NCI-H446 (cell line): ENCODE measurements at places on chromosomes 5 and 9.

- DNase-seq = no peak
Observed at GRCh38 chr5:6715758-6716628, 2.8 kb downstream of the TENT4A start.

DNA sequence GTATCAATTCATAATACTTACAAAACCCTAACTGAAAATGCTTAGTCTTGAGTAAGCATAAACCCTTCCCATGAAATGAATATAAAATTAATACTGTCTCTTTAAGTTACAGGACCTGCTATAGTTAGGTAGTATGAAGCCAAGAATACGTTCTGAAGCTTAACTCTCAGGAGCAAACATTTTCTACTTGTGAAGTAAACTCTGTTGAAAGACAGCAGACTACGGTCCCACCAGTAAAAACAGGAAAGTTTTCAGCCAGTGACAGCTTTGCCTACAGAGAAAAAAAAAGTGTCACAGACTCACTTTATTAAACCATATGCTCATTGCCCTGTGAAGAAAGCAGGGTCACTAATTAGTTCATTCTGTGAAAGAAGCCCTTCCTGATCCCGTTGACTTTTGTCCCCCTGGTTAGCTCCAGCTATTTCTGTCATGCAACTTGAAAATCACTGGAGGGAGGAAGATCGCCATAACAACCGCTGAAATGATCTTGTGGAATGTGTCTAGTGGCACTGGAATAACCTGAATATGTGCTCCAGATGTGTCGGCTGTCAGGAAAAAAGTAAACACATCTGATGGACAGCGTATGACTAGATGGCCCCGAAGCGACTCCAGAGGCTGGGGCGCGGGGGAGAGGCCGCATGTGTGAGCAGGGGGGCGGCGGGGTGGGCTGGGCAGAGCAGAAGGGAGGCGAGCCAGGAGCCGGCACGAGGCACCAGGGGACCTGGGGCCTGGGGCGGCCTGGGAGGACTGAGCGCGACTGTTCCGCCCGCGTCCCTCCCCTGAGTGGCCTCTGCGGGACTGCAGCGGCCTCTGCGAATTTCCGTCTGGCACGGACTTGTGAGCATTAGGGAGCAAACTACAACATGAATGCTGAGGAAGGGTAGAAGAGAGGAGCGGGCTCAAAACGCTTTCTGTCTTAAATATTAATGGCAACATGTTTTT is 41.9 kb downstream of the BNC2 start:
- DNase-seq = no peak

GRCh38 chr5:126115059-126115629 is 308.1 kb upstream of the GRAMD2B start:
- DNase-seq = no peak

- DNase-seq = no peak
Observed at GRCh38 chr5:95741458-95741857, 10.3 kb downstream of the RHOBTB3 start.

- DNase-seq = no peak
Observed at GRCh38 chr5:159021136-159021900, 78.4 kb downstream of the EBF1 start.

- DNase-seq = no peak
Observed at GRCh38 chr5:62547945-62548630, 30.5 kb upstream of the LRRC70 start.

- DNase-seq = no peak
Observed at GRCh38 chr5:119410448-119411159, 41.7 kb upstream of the HSD17B4 start.

DNA sequence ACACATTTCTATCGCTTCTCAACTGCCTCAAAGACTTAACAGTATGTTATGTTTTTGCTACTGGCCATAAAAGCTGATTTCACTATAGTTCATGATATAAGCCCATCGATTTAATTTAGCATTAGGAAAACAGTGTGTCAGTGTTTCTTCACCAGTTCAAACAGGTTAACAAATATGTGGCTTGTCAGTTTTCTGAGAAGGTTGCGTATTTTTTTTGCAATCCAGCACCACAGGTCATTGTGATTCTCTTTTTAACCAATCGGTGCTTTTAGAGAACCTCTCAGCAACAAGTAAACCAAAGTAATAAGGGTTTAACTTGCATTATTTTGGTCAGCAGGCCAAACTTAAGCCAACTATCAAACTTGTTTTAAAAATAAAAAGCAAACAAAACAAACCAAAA is 409.6 kb downstream of the NFIB start:
- DNase-seq = no peak

DNA sequence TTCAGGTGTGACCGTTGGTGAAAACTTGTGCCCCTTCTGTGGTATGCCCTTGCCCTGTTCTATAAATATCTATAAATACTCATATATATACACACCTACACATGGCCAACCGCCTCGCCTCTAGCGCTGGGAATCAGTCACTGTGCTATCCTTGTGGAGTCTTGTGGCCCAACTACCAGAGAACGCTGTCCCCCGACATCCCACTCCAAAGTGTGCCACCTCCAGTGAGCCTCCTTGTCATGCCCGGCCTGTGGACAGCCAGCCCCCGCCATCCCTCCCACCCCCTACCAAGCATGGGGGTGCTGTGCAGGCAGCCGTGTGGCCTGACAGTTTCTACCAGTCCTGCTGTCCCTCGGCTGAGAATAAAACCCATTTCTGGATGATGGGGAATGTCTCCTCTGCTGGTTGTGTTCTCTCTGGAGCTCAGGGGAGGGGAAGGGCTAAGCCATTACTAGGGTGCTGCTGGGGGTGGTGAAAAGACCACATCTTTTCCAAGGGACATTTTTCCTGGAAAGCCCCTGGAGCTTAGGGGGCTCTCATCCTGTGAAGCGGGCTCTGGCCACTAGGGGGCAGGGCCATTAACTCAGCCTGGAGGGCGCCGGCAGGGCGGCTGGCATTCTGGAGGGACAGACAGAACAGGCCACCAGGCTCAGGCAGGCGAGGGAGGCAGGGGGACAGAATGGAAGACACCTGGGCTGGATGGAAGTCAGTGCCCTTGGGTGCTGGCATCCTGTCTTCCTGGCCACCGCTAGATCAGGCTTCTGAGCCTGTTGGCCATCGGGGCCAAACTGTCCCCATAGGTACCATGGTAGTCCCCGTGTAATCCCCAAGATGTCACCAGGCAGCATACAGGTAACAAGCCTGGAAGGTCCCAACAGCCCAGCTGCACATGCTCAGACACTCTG is 20.7 kb downstream of the GOLGA2 start:
- DNase-seq = peak; percentile 34

GRCh38 chr9:2241836-2242741 is 226.9 kb downstream of the SMARCA2 start:
- DNase-seq = peak; percentile 86

DNA sequence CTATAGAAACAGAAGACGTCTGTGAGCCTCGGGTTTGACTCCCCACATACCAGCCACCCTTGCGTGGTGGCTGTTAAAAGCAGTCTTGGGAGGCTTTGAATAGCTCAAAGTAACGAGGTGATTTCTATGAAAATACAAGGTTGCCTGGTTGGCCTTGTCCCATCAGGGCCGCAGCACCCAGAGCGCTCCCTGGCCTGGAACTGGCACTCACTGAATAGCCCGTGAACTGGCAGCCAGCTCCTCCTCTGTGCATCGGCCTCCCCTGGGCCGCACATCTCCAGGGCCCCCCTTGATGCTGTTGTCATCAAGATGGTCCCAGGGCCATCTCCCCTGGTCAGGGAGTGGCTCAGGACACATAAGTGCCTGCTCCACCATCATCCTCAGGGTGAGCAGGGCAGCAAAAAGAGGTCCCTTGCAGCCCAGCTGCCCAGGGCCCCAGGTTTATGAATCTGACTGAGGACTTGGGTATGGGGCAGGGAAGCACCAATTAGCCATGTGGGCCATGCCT is 144.6 kb upstream of the PPP1R26 start:
- DNase-seq = no peak

GRCh38 chr5:95424526-95424925 is 33.4 kb downstream of the FAM81B start:
- no peak for DNase-seq

DNA sequence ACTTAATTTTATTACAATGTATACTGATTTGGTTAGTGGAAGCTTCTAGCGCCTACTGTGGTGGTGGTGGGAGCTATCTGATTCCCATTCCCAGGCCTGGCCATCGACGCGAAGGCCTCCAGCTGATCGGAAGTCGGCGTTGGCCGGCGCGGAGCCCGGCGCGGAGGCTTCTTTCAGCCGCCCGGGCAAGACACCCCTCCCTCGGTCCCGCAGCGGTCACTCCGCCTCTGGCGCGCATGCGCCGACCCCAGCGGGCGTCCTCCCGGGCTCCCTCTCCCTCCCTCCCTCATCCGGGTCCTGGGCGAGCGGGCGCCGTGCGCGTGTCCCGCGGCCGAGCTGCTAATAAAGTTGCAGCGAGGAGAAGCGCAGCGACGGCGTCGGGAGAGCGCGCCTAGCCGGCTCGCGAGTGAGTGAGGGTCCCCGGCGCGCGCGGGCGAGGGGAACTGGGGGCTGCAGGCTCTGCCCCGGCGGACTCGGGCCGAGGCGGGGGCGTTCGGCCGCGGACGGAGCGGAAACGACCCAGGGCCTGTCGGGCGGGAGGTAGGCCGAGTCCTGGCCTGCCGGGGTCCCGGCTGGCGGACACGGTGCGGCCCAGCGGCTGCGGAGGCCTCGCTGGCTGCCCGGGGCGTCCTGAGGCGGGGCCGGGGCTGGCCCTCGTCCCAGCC is at the start of gene SMAD5:
Gene SMAD5, plus strand, starts transcription at position 289 of the 665 bp plus-strand sequence. CDS start 20,916 bp downstream, outside the sequence.
- DNase-seq = peak; percentile 94

DNA sequence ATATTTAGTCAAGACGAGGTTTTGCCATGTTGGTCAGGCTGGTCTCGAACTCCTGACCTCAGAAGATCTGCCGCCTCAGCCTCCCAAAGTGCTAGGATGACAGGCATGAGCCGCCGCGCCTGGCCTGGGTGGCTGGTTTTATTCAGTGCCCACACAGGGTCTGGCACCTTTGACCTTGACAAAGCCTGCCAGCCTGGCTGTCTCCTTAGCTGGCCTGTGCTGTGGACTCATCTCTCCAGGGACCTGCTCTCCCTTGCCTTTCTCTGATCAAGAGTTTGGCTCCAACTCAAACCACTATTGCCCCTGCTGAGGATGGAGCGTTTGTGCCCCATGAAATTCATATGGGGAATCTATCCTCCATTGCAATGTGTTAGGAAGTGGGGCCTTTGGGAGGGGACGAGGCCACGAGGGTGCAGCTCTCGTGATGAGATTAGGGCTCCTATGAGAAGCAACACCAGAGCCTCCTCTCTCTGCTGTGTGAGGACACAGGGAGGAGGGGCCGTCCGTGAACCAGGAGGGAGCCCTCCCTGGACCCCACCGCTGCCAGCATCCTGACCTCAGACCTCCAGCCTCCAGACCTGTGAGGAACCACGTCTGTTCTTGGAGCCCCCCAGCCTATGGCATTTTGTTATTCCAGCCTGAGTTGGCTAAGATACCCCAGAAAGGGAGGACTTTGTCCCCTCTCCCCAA is 45.0 kb downstream of the MRPL36 start:
- no peak for DNase-seq

- DNase-seq = no peak
Observed at GRCh38 chr9:126696401-126697145, 82.8 kb downstream of the LMX1B start.

DNA sequence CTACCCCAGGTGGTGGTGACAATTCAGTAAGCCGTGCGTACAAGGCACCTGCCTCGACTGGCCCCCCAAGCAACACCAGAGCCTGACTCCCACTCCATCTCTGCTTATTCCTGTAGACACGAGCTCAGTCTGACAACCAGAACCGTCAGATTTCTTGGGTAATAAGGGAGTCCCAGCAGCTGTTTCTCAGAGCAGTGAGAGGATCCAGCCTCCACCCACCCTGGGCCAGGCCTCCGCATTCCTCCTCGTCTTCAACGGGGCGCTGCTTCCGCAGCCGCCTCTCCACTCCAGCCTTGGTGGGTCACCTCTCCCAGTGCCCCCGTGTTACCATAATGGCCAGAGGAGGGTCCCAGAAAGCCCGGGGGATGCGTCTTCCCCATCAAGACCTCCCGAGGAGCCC is 27.7 kb upstream of the GFPT2 start:
- DNase-seq = no peak

GRCh38 chr9:132011309-132011708 is 68.4 kb downstream of the MED27 start:
- DNase-seq = no peak

DNA sequence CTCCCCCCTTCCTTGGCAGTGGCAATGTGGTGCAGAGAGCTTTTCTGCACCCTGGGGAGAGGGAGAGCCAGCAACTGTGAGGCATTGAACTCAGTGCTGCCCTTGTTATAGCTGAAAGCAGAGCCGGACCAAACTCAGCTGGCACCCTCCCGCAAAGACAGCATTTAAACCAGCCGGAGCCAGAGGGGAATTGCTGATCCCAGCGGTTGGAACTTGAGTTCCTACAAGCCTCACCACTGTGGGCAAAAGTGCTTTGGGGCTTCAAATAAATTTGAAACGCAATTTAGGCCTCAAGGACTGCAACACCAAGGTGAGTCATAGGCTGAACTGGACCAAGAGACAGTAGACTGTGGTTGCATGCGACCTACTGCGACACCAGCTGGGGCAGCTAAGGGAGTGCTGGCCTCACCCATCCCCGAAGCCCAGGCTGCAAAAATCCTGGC is 207.6 kb upstream of the CDKN2B start:
- DNase-seq = no peak

- DNase-seq = no peak
Observed at GRCh38 chr9:136720898-136721338, 8.5 kb downstream of the DIPK1B start.

- DNase-seq = no peak
Observed at GRCh38 chr9:135034106-135034505, 53.4 kb upstream of the OLFM1 start.

DNA sequence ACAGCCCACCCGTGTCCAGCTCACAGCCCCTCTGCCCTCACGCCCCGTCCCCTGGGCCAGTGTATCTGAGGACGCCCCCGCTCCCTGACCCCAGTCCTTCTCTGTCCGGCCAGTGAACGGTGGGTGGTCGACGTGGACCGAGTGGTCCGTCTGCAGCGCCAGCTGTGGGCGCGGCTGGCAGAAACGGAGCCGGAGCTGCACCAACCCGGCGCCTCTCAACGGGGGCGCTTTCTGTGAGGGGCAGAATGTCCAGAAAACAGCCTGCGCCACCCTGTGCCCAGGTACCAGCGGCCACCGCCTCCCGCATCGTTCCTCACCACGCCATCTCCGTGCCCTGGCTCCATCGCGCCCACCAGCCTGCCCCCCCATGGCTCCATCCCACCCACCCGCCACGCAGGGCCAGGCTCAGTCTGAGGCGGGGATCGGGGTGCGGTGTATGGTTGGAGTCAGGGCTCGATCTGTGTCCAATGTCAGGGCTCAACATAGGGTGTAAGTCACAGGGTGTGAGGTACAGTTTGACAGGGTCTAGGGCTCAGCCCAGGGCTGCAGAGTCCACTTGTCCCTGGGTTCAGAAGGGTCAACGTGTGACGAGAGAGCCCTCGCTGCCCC is 29.5 kb downstream of the HK3 start:
- DNase-seq = no peak

GRCh38 chr5:72154076-72154756 is 46.9 kb downstream of the MAP1B start:
- DNase-seq = no peak

- DNase-seq = peak; percentile 26
Observed at GRCh38 chr9:73577848-73578247, 426.2 kb downstream of the ANXA1 start.
